ENCODE measurements at places on chromosomes 7 and 10.

DNA sequence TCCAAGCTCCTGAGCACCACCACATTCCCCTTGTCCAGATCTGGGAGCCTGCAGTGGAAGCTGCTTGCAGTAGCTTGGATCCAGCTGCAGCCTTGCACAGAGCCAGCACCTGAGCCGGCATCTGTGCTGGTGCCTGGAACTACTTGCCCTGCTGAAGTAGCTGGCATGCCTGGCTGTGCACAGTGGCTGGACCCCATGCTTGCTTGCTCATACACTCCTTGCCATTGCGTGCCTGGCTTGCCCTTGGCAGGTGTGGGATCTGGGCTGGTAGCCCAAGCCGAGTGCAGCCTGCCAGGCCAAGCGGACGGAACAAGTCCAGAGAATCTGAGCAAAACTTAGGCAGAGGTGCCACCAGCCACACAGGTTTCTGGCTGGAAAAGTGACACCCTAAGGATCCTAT, 759.9 kb downstream of the IPMK start:
- no peak for DNase-seq

DNA sequence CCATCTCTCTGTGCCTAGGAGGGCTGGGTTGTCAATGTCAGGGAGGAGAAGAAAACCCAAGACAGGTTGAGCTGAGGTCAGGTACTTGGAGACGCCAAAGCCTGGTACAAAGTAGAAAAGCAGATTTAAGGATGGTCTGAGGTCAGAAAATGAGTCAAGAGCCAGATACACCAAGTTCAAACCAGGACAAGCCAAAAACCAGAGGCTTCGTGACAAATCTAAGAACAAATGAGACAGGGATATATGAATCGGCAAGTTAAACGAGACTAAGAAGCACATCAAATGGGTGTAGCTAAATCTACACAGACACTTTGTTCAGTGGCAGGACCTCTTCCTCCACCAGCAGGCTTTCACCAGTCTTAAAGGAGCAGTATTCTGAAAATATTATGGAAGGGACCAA, 34.2 kb downstream of the C7orf33 start:
- no peak for DNase-seq

DNA sequence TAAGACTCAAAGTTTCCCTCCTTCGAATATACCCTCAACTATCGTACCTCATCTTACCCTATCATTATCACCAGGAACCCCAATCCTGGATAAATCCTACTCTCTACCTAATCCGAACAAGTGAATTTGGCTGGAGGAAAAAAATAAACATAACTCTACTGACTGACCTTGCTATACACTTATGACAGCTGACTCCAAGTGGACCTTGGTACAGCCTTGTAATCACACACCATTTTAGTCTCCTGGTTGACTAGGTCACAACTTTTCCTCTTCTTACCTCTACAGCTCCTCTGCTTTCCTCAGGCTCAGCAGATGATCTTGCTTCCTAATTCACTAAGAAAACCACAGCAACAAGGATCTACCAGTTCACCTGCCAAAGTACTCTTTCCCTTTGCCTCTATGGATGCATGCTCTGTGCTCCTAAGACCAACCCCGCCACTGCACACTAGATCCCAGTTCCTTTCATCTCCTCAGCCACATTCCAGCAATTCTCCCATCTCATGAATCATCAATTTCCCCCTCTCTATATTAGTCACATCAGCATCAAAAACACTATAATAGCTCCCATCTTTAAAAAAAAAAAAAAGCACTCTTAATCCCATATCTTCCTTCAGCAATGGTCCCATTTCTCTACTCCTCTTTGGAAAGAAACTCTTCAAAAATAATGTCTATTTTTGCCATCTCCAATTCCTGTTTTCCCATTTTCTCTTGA, 35.5 kb downstream of the COA1 start:
- DNase-seq = no peak

- no peak for DNase-seq
Observed at GRCh38 chr7:77434570-77435275, 18.6 kb upstream of the GSAP start.

GRCh38 chr7:1412322-1413261, 46.7 kb downstream of the MICALL2 start:
- DNase-seq = peak; percentile 87

- DNase-seq = no peak
Observed at GRCh38 chr7:121395494-121395960, 581 bp downstream of the FAM3C start.

- no peak for DNase-seq
Observed at GRCh38 chr7:15440482-15440881, 121.3 kb downstream of the AGMO start.

GRCh38 chr10:79477456-79477855, 32.0 kb upstream of the ZCCHC24 start:
- no peak for DNase-seq

GRCh38 chr7:92835851-92836488, 403 bp downstream of the CDK6 start:
- peak; percentile 71 for DNase-seq

DNA sequence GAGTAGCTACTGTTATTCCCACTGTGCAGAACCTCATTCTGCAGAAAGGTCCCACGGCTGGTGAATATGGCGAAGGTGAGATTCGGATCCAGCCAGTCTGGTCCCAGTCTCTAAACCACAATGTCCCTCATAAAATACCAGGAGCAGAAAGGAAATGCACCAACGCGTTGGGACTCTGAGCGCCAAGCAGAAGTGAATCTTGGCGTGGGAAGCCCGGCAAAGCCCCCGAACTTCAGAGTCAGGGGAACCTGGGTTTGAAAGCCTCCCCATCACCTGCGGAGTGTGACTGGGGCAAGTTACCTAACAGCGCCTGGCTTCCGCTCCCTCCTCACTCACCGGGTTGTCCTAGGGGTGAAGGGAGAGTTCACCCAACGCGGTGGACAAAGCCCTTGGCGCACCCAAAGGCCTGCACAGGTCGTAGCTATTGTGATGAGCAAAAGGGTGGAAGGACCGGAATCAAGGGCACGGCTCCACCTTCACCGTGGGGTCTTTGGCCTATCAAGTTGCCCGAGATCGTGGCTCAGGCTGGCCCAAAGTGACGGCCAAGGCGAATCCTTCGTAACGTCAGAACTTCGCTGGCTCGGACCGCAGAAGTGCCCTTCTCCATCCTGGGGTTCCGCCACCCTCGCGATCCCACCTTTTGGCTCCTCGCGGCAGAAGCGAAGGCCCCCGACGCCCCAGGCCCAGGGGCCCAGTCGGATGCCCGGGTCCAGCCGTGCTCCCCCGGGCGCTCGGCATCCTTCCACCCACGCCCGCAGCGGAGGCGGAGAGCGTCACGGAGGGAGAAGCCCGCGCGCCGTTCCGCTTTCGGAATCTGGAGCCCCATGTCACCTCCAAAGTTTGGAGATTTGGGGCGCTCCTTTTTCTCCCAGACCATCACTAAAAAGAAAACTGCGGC, 811 bp downstream of the RGS10 start:
- peak; percentile 65 for DNase-seq

DNA sequence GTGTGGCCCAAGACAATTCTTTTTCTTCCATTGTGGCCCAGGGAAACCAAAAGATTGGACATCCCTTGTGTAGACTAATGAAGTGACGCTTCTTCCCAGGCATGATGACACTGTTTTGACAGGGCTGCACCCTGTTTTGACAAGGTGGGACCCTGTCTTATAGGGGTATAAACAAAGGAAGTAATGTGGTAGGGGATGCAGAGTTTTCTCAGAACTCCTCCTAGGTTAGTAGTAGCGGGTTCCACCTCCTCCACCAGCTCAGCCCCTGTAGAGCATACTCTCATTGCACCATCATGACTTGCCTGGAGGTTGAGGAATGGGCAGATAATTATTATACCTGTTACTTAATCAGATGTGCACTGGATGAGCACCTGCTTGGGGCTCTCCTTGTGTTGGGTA, 123.1 kb downstream of the CCNY start:
- no peak for DNase-seq

- DNase-seq = no peak
Observed at GRCh38 chr10:124266468-124267230, 152.1 kb downstream of the OAT start.
